ENCODE measurements at places on chromosomes 2 and 18.
A peak's percentile ranks its signal among the peaks of the same experiment; 100 is the strongest.

- no peak for DNase-seq
These were observed 107.1 kb downstream of the ABCA12 start for GRCh38 chr2:215031321-215031720.

DNA sequence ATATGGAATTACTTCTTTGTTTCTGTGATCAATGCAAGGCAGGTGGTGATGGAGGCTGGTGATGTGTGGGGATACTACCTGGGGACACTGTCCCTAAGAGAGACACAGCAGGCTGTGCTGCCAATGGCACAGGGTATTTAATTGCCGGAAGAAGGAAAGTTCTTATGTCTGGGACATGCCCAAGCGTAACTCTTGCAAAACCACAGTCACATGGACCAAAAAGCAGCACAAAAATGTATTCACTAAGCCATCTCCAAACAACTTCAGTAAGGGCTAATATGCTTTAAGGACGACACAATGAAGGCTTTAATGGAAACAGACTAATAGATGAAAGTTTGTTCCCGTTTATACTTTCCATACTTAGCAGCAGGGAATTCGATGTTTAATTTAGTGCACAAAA lies 49.7 kb upstream of the AP1S3 start:
- DNase-seq, result no peak

GRCh38 chr2:217293607-217294006 lies 433.7 kb upstream of the TNP1 start:
- DNase-seq, result no peak

GRCh38 chr2:181438261-181438660 lies 18.9 kb upstream of the ITGA4 start:
- DNase-seq, result peak; percentile 34

GRCh38 chr2:168256448-168256847 lies 9.1 kb upstream of the STK39 start:
- DNase-seq, result no peak

GRCh38 chr18:49988733-49989132 lies 175.4 kb upstream of the ACAA2 start:
- DNase-seq, result no peak

DNA sequence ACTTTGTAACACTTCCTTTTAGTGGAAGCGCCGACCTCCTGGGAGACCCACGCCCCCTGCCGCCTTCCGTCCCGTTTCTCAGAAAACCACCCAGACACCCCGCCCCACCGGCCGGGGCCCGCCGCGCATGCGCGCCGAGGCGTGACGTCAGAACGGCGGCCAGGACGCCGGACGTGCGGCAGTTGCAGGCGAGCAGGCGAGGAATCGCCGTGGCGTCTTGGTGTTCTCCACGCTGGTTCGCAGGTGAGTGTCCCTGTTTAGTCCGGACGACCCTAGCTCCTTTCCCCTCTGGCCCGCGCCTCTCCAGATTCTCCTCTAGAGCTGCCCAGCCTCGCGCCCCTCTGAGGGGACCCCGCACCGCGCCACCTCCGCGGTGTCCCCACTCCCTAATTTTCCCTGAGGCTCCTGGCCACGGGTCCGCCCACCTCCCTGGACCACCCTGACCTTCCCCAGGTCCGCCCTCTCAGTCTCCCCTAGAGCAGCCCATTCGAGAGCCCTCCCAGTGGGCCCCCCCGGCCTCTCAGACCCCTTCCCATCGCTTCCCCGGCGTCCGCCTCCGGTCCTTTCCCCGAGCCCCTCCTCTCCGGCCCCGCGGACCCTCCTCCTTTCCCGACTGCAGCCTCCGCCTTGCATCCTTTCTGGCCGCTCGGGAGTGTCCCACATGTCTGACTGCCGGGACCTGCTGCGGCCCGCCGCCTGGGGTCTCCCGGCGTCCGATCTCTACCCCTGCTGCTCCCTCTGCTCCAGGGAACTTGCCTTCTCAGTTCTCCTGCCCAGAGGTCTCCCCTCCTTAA lies at the start of gene PLEKHB2:
Gene PLEKHB2 (plus strand): TSS at position 181 of the 794 bp plus-strand sequence. CDS start 15,606 bp downstream, outside the sequence.
- peak; percentile 88 for DNase-seq

- DNase-seq, result peak; percentile 54
These were observed 562 bp downstream of the TWSG1 start for GRCh38 chr18:9334973-9335696.

GRCh38 chr18:59303006-59303405 lies 15.4 kb downstream of the CPLX4 start:
- DNase-seq, result no peak

GRCh38 chr2:215680605-215681598 lies 245.0 kb upstream of the FN1 start:
- no peak for DNase-seq

Data from hematopoietic multipotent progenitor cell treated with erythropoietin and hydrocortisone succinate and interleukin-3 and kit ligand, for 15 days (in vitro differentiated cells).